CMK (cell line): ENCODE measurements at places on chromosomes 11 and 22.

- no peak for DNase-seq
Measured at GRCh38 chr11:108220721-108221336, 1.6 kb downstream of the NPAT start.

DNA sequence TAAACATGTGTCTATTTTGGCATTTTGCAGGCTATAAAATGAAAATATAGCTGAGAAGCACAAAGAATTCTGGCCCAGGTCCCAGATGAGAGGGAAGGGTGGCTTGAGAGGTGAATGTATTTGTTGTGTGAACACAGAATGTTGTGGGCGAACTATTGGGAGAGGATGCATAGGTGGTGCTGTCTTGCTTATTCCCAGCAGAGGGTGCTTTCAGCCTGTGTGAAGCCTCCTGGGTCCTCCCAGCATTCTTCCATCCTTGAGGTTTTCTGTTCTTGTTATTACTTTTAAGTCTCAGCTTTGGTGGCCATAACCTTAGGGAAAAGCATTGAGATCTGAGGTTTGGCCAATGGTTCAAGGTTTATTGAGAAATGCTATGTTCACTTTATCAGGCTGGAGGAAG lies 108.7 kb upstream of the SNX19 start:
- DNase-seq, result no peak

DNA sequence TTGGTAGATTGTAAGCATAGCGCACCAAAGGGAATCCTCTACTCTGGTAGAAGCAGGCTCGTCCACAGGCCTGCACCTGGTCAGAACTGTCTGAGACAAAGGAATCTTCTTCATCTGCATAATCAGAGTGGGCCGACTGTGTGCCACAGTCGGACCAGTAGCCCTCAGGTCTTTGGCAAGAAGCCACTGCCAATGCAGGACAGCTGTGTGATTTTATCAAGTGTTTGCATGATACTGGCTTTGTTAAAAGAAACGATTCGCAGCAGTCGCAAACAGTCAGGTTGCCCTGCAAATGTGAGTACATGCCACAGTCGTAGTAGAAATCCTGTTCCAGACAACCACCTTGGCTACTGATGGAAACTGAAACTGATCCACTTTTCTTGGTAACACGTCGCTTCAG lies 4.9 kb upstream of the CCDC34 start:
- DNase-seq, result no peak

- no peak for DNase-seq
Measured at GRCh38 chr11:11400635-11401232, 47.7 kb upstream of the CSNK2A3 start.

DNA sequence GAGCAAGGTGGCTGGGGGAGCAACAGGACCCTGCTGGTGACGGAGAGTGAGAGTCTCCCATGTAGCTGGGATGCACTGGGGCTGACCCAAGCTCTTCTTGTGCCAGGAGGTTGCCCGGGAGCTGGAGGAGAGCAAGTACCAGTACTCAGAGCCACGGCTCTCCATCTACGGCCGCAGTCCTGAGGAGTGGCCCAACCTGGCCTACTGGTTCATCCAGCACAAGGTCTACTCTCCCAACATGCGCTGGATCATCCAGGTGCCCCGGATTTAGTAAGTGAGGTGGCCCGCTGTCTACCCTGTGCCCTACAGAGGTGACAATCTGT lies 40.4 kb downstream of the AMPD3 start:
- DNase-seq, result no peak

DNA sequence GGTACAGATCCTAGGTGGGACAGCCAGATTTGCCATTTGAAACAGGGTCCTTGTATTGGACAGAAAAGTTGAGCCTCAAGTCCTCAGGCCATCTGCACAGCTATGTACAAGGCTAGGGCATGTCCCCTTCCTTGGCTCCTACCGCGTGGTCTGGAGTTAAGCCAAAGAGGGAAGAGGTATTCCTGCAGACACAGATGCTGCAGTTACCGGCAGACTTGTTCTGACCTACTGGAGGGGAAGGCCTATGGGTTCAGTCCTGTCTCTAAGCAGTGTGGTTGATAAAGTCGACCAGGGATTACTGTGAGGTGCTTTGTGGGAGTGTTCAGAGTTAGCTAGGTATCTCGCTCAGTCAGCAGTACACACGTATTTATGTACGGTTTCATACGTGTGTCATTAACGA lies 180.6 kb downstream of the ADAMTS15 start:
- no peak for DNase-seq

- no peak for DNase-seq
Measured at GRCh38 chr22:41140365-41140957, 48.1 kb downstream of the EP300 start.

GRCh38 chr11:132792341-132793140 lies 739.8 kb downstream of the OPCML start:
- no peak for DNase-seq

DNA sequence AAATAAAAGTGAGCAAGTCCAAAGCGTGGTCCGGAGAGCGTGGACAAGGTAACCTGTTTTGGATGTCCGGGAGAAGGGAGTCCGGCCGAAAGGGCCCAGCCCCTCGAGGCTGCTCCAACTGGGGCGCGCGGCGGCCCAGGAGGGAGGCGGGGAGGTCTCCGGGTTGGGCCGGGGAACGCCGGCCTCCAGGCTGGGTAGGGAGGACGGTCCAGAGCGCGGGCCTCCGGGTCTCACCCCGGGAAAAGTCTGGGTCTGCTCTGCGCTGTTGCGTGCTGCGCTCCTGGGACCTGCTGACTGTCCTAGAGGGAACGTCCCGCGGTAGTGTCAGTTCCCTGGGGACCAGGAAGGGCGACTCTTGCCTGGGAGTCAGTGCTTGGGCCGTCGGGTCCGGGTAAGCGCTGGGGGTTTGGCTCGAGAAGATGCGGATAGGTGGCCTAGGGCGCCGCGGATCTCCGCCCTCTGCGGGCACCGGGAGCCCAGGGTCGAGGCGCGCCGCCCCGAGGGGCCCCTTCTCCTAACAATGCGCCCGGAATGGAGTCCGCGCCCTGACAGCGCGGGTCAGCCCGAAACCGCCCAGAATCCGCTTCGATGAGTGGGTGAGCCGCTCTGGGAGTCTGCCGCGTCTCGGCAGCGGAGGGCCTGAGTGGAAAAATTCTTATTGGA lies 988 bp upstream of the FLI1 start:
- no peak for DNase-seq

GRCh38 chr11:17179970-17180369 lies 27.8 kb downstream of the PIK3C2A start:
- DNase-seq, result no peak

GRCh38 chr11:106463796-106464201 lies 386.3 kb downstream of the AASDHPPT start:
- no peak for DNase-seq

- DNase-seq, result no peak
Measured at GRCh38 chr11:17494019-17494418, 17.4 kb upstream of the ABCC8 start.

DNA sequence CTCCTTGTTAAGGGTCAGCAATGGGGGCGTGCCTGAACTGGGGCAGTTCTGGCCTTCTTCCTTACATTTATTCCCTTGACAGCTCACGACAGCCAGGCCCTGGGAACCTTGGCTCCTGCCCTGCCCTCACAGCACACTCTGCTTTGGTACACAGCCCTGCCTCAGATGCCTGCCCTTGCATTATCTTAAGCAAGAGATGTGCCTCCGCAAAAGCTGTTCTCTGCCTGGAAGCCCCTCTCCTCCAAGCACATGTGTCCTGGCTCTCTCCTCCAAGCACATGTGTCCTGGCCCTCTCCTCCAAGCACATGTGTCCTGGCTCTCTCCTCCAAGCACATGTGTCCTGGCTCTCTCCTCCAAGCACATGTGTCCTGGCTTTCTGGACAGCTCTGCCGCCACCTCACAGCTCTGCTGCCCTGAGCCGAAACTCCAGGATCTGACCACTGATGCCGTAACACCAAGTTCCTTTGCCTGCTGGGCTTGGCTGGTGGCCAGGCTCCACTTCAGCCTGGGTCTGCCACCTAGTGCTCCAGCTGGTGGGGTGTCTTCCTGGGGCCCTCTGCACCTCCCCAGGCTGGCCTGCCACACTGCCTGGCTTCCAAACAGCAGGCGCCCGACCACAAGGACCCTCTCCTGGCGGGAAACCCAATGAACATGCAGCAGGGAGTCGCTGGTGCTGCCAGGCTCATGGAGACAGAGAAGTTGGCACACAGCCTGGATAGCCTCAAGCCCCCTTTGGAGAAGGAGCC lies 53.0 kb downstream of the SCUBE1 start:
- DNase-seq, result no peak

- DNase-seq, result no peak
Measured at GRCh38 chr11:107549253-107549953, 16.1 kb downstream of the ALKBH8 start.

DNA sequence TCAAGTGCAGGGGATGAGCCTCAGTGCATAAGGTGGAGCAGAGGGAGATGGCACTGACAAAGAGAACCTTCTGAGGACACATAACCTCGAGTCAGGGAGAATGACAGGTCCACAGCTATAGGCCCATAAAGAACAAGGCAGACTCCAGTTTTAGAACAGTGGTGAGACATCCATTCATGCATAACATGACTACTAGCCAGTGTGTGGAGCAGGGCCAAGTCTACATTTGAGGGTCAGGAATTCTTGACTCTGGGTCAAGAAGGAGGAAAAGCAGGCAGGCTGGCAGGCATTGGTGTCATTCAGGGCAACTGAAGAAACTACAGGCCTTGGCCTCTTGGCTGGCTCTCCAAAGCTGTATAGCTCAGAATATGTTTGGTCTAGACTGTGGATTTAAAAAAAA lies 54.9 kb downstream of the MTNR1B start:
- no peak for DNase-seq

GRCh38 chr11:9438611-9439010 lies 22.2 kb upstream of the ZNF143 start:
- no peak for DNase-seq

- no peak for DNase-seq
Measured at GRCh38 chr11:107006076-107006833, 12.0 kb downstream of the GUCY1A2 start.

- no peak for DNase-seq
Measured at GRCh38 chr22:19579880-19580279, 55.7 kb upstream of the CLDN5 start.

DNA sequence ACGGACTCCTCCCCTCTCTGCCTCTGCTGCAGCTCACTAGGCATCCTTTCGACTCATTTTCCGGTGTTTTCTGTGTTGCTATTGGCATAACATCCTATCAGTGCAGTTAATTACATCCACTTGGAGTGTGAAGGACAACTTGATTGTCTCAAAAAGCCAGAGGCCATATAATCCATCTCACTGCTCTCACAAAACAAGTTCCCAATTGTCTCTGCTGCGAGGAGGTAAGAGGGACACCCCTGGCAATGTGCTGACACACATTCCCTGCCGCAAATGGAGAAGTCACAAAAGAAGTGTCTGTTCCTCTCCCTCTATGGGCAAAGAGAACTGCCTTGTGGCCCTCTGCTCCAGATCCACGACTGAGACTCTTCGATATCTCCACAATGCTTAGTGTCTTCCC lies 618.4 kb downstream of the OPCML start:
- no peak for DNase-seq

- no peak for DNase-seq
Measured at GRCh38 chr11:69731110-69731509, 27.3 kb upstream of the FGF19 start.

DNA sequence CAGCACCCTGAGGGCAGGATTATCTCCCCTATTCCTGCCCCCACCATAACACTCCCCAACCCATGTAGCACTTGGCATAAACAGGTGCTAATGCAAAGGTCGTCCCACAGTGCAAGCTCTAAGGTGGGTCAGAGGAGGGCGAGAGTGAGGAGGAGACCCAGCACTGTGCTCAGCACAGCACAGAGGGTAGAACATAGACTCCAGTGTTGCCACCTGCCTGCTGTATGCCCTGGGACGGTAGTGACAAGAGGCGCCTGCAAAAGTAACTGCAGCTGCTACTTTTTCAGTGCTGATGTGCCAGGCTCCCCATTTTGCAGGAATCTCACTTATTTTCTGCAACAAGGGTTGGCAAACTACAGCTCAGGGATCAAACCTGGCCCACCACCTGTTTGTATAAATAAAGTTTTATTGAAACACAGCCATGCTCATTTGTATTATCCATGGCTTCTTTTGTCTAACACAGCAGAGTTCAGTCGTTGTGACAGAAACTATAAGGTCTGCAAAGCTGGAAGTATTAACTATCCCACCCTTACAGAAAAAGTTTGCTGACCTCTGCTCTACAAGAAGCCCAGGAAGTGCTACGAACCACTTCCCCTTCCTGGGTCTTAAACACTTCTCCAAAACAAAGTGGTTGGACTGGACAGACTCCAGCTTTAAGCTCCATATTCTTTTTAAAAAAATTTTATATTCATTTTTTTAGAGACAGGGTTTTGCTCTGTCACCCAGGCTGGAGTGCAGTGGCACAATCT lies 16.9 kb upstream of the CDC42BPG start:
- DNase-seq, result no peak

GRCh38 chr11:120842195-120842594 lies 181.7 kb upstream of the TBCEL start:
- DNase-seq, result peak; percentile 12

DNA sequence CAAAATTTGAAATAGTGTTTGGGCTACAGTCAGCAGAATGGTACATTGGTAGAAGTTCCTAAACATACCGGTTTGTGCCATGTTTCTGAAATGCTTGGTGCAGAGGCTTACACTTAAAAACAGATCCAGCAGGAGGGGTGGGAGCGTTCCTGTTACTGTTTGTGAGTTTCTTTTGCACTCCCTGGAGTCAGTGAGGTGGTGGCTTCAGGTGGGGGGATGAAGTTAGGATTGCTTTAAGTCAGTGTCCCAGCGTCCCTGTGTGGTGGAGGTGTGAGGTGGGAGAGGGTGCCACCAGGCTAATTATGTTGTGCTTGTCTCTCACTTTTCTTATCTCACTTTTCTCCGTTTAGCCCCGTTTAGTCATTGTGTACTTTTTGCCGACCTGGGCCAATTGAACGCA lies 9.7 kb downstream of the TNRC6B start:
- no peak for DNase-seq

- DNase-seq, result peak; percentile 14
Measured at GRCh38 chr11:14480716-14481115, 18.9 kb downstream of the COPB1 start.

DNA sequence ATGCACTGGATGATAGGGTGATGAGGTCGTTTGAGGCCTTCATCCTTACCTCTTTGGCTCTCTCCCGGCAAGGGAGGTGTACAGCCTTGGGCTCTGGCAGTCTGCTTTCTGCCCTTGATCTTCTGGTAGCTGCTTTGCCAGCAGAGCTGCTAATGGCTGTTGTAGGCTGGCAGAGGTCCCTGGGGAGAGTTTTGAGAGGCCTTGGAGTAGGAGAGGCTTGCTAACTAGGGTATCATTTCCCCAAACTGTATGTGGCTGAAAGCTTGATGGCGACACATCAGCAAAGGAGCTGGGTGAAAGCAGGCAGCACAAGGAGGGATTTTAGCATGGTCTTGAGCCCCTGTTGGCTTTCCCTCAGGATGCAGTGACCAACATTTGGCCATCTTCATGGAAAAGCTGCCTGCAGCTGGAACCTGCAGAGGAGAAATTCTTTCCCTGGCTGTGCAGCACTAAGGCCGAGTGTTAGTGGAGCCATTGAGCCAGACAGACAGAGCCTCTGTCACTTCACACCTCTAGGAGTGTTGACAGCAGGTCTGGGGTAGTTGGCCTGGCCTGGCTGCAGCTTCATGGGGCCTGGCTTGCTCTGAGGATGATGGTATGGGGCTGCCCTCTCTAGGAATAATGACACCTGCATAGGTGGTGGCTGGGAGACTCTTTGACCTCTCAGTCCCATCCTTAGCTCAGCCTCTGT lies 3.5 kb upstream of the AMPD3 start:
- DNase-seq, result no peak

- DNase-seq, result no peak
Measured at GRCh38 chr22:38257181-38257580, 15.6 kb downstream of the TMEM184B start.

GRCh38 chr11:129595038-129595962 lies 219.7 kb downstream of the BARX2 start:
- no peak for DNase-seq

GRCh38 chr11:36699271-36699670 lies 101.2 kb upstream of the RAG2 start:
- DNase-seq, result no peak
